GM03348 (cell line): ENCODE measurements at places on chromosomes 16 and 17.

DNA sequence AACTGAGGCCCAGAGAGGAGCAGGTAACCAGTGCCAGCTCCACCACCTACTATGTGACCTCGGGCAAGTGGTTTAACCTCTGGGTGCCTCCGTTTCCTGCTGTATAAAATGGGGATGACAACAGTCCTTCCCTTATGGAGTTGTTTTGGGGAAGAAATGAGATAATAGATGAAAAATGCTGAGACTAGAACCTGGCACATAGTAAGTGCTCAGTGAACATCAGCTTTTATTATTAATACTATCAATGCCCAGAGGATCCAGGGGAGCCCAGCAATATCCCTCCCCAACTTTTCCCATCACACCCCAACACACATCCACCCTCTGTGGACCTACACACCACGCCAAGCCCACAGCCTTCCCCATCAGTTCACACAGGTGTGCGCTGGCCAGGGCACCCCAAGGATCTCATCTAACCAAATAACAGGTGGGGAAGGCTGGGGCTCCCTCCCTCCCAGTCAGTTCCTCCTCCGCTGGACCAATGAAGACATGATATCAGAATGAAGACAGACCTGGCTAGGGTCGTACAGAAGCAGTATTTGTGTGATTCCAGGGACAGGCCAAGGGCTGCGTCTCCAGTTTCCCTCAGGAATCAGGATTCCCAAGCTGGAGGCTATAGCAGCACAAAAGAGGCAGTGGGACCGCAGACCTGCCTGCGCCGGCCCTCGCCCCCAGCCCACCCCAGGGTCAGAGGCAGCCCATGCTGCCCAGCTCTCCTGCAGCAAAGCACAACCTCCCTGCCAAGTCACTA is 1.8 kb downstream of the ATP2A3 start:
- DNase-seq = no peak

DNA sequence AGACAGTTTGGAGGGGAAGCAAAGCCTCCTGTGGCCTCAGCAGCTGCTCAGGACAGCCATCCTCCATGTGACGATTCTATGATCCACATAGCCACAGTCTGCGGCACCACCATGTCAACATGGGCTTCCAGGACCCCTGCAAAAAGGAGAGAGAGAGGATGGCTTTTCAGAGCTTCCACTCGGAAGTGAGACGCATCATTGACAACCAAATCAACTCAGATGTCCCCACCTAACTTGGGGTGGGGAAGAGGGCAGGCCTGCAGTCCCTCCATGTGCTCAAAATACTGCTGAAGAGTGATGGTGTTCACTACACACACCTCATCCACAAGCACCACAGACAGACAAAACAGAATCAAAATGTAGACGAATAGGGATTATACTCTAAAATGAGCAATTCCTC is 5.9 kb upstream of the METTL16 start:
- DNase-seq = no peak

- DNase-seq = no peak
Measured at GRCh38 chr16:3004781-3005284, 7.9 kb upstream of the CLDN9 start.

GRCh38 chr17:39178536-39178935 is 12.6 kb upstream of the ARL5C start:
- peak; percentile 62 for DNase-seq

DNA sequence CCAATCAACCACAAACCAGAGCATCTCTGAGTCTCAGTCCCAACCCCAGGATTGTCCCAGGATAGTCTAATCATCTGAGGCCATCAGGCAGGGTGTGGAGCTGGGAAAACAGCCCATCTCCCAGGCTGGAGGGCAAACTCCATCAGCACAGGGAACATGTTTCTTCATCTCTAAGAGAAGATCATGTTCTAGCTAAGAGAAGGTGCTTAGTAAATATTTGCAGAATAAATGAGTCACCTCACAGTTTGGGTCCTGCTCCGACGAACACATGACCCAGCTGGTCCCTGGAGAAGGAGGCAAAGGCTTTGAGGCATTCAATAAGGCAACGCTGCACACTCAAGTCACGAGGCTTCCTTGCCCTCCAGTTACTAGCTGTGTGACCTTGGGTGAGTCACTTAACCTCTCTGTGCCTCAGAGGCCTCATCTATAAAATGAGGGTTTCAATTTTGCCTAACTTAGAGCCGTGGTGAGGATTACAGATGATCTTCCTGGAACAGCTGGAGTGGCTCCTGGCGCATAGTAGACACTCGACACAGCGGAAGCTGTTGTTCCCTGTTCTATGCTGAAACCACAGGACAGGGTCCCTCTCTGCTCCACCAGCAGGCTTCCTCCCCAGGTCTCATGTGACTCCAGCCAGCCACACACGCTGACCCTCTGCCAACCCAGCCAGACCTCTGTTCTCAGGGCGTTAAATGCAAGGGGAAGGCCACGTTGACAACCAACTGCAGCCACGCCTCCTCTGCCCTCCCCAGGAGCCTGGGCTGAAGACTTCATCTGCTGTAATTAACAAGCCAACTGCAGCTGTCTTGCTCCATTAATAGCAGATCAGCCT is 10.3 kb upstream of the RPL38 start:
- no peak for DNase-seq

DNA sequence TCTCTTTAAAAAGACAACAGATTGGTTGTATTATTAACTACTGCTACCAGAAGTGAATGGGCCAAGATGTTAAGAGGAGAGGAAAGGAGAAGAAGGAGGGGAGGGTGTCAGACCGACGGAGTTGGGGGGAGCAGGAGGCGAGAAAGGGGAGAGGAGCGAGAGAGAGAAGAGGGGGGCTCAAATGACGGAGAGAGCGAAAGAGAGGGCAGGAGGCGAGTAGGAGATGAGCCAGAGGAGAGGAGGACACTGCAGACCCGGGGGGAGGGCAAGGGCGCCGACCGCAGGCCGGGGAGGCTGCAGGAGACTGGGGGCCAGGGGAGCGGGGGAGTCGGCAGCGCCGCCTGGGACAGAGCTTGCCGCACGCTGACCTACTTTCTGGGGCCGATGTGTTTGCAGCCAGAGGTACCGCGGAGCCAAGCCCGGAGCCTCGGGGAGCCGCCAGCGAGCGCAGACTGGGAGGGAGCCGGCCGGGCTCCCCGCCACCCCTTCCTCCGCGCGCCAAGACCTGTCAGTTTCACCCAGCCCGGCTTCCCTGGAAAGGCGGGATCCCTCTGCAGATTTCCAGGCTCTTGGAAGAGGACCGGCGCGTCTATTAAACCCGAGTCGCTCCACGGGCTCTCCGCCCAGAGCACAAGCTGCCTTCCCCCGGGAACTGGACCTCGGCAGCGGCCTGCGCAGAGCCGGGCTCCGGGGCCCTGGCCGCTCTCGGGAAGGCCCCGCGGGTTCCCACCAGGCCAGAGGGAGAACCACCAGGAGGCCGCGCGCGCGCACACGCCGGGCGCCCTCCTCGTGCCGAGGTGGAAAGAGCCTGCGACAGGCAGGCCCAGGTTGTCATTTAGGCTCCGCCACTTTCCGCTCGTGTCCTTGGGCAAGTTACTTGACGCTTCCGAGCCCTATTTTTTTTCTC is 74.6 kb downstream of the CMC2 start:
- DNase-seq = peak; percentile 85

DNA sequence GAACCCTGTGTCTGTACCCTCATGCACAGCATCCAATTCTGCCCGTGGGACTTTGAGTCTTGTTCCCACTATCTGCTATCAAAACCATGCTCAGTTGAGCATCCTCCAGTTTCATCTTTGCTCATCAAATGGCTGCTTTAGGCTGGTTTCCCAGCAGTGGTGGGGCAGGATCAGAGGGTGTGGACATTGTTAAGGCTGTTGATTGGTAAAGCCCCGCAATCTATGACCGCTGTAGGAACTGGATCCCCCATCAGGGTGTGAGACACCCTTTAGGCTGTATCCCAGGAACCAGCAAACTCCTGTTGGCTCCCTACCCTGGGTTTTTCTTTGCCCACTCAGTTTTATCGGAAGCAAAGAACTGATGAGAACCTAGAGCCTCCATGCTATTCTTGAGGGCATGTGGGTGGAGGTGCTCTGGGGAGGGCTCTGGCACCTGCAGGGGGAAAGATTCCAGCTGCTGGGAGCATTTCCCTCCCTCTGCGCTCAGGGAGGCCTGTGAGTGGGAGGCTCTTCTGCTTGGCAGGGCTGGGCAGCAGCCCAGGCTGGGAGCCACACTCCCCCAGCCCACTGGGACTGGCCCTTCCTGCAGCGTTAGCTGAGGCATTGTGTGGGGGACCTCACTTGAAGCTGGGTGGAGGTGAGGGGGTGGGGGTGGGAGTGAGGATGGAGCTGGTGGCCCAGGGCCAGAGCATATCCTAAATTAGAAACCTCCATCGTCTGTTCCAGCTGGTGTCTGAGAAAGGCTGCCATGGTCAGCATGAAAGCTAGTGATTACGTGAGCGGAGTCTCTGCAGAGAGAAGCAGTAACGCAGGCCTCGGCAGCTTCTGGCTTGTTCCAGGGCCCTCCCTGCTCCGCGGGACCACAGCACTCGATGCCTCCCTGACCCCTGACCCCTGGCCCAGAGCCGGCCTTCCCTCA is 160.6 kb downstream of the IRF8 start:
- DNase-seq = no peak

- no peak for DNase-seq
Measured at GRCh38 chr17:75933808-75934207, 7.0 kb downstream of the FBF1 start.

DNA sequence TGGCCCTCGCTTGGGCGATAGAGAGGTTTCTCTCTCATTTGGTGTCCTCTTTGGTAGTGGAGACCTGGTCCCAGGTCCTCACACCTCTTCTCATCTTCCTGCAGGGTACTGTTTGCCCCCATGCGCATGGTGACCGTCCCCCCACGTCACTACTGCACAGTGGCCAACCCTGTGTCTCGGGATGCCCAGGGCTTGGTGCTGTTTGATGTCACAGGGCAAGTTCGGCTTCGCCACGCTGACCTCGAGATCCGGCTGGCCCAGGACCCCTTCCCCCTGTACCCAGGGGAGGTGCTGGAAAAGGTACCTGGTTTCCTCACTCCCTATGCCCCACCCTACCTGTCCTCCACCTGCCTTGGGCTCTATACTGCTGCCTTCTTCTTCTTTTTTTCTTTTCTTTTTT is 10.5 kb downstream of the MVP start:
- DNase-seq = no peak

GRCh38 chr17:58788199-58788598 is 32.5 kb downstream of the PPM1E start:
- no peak for DNase-seq

DNA sequence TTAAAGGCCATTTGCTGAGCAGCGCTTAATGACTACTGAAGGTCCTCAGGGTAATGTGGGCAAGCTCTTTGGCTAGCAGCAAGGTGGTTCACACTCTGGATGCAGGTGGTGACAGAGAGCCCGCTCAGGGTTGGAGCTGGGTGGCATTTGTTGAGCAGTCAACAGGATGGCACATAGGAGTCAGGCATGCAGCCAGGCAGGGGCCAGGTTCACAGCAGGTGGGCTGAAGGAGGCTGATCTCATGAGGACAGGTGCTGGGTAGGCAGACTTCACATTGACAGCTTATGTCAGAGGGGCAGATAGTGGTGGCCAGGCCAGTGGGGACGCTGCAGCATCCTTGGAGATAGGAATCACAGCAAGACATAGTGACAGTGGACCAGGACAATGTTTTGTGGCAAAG is 4.5 kb downstream of the KRTAP3-1 start:
- DNase-seq = no peak

DNA sequence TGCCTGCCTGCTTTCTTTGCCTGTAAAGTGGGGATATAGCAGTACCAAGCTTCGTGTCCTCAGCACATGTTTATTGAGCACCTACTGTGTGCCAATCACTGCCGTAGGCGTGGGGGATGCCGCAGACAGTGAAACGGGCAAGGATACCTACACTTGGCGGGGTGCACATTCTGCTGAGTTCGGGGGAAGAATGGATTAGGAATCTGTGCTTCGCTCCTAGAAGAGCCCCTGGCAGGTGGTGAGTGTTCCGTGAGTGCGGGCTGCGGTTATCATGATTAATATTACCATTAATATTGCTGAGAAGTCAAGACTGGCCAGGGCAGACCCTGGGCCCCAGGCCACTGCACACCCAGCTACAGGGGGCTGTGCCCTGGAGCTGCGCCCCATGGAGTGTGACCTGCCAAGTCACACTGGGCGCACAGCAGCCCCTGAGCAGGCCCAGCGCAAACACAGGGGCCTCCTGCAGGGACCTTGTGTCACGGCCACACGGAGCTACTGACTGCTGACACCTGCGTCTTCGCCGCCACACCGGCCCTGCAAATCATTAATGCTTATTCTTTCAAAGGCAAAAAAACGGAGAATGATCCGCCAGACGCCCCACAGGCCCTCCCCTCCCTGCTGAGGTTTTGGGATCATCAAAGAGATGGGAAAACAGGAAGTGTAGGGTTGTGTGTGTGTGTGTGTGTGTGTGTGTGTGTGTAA is 213.4 kb upstream of the GSE1 start:
- no peak for DNase-seq

DNA sequence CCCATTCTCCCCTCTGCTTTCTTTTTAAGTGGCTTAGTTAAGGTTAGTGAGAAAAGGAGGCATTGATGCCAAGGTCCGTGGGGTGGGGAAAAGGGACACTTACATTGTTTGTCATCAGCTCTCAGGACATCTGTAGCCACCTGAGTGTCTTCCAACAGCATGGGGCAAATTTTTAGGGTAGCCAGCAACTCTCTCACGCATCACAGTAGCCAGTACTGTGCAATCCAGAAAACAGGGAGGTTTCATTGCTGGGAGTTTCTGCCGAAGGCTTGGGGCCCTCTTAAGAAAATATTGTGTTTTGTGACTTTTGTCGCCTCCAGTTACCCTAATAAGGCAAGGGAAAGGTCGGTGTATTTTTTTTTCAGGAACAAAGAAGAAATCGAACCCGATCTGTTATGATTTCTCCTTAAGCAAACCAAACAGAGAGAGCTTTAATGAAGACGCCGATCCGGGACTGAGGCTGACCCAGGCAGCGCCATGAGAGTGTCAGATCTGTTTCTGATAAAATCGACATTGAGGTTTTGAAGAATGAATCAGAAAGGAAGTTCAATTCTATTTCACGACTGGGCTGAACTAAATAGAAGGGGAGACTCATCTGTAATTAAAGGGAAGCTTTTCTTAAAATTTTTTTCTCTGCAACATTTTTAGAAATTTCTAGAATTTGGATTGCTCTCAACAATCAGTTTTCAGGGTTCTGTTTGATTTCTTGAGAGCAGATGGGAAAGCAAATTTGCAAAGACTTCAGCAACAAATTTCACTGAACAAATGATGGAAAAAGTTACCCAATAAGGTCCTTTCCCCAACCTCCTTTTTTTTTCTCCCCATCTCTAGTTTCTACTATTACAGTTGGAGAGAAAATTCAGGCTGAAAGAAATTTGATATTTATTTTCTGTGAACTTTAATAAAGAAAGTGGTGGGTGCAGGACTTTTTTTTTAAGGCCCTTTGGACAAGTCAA is 144.7 kb upstream of the IRX3 start:
- DNase-seq = peak; percentile 72

GRCh38 chr16:50924759-50925545 is 183.1 kb downstream of the CYLD start:
- no peak for DNase-seq

DNA sequence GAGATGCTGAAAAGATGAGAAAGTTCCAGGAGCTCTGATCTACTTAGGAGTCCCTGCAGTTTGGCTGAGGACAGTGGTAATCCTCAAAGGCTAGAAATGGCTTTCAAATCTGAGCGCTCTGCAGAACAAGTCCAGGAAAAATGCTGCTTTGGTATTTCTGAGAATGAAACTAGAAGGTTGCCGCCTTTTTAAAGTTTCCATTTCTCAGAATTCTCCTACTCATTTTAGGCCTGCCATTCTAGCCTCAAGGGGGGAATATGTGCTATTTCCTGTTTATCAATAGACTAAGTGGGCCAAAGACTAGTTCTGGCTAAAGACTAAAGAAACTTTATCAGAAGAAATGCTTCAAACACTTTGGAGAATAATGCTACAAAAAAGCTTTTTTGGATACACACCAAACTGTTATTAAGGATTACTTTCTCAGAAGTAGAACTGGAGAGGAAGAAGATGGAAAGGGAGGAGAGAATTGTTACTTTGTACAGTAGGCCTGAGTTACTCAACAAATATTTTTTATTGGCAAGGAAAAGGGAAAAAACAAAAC is at the start of gene SLFN12L:
Gene SLFN12L (minus strand): TSS at position 78 of the 541 bp plus-strand sequence. CDS start 15,314 bp downstream, outside the sequence.
- no peak for DNase-seq
